ENCODE measurements at places on chromosomes 7 and 10.

GRCh38 chr7:129188892-129189660 lies 643 bp downstream of the SMO start:
- no peak for DNase-seq

GRCh38 chr10:129716881-129717280 lies 247.2 kb downstream of the EBF3 start:
- no peak for DNase-seq

DNA sequence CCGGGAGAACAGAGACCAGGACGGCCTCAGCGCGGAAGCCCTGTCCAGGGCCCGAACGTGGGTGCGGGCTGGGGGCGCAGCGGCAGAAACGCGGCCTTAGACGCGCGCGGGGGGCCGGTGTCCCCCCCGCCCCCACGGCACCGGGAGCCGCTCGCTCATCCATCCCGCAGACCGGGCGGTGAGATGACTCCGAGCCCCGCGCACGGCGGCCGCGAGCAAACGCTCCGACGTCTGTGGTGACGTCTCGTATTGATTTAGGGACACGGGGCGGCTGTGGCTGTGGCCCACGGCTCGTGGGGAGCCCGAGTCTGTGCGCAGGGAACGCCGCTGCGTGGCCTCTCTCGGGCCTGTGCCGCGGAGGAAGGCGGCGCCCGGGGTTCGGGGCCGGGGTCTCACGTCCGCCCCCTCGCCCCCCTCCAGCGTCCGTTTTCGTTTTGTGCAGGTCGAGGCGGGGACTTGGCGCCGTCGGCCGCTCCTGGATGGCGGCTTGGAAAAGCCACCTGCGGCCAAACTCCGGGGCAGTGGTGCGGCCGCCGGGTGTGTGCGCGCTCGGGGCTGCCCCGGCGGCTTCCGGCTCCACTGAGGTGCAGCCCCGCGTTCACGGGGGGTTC lies 1.0 kb upstream of the NKX6-2 start:
- DNase-seq = no peak

GRCh38 chr10:132382231-132382922 lies 14.6 kb upstream of the PWWP2B start:
- no peak for DNase-seq

DNA sequence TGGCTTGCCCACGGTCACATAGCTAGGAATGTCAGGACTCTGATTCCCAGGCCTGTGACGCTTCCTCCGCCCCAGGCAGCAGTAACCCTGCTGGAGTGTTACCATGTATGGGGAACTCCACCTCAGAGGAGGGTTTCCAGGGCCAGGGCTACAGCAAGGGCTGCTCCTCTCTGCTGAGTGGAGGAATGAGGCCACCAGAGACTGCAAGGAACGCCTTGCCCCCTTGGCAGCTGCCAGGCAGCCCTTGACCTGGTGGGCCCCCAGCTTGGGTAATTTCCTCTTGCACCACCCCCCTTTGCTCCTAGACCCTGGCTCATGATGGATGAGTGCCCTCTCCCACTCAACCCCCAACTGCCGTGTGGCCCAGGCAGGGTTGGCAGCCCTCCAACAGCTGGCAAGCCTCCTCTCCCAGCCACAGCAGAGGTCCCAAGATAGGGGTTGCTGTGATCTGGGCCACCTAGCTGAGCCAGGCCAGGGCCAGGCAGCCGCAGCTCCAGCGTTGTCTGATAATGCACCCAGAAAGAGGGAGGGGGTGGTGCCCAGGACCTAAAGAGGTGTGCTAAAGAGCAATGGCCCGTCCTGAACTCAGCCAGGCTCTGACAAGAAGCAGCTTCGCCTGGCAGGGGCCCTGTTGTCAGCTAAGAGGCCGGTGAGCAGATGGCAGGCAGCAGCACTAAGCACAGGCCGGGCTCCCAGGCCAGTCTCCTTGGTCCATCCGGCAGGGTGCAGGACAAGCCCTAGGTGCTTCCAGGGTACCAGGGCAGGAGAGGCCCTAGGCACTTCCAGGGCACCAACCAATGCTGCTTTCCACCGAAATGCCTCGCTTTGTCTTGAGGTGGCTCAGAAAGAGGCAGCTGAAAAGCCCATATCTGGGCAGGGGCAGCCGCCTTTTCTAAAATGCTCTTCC lies 35.4 kb downstream of the DRGX start:
- no peak for DNase-seq

DNA sequence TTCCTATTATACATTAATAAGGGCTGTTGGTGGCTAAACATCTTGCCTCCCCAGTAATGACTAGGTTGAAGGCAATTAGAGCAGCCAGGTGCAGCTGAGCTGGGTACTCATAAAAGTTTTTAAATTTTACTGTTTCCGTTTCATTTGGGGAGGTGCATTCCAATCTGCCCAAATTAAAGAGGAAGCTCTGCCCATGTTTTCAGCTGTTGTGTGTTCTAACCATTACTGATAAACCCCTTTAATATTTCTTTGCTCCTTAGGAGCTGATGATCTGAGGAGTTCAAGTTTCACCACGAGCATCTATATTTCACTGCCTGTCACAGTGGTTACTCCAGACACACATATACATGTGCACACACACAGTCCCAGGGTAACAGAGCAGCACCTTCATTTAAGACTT lies 94.4 kb downstream of the JAZF1 start:
- DNase-seq = no peak

DNA sequence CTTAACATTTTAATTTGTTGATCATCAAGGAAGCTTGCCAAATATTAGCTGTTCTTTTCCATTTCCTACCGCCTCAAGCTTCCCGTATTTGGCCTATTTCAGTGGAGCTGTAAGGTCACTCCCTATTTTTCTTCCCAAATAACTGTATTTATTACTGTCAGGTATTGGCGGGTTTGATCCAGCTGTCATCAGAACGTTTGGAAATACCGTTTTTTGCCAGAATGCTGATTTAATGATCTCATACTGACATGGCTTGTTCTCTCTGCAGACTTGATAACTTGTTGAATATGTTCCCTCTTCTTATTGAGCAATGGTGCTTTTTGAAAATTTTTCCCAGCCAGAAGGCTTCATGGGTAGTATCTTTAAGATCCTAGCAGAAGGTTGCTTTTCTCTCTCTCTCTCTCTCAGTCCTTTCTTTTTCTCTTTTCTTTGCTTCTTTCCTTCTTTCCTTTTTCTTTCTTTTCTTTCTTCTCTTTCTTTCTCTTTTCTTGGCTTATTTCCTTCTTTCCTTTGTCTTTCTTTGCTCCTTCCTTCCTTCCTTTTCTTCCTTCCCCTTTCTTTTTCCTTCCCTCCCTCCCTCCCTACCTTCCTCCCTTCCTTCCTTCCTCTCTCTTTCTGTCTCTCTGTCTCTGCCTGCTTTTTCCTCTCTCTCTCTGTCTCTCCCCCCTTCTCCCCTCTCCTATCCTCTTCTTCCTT lies 42.1 kb downstream of the CUX1 start:
- DNase-seq = no peak
